ENCODE measurements at places on chromosomes 2 and 18.

- no peak for DNase-seq
Observed at GRCh38 chr2:210162466-210163124, 8.6 kb downstream of the KANSL1L start.

DNA sequence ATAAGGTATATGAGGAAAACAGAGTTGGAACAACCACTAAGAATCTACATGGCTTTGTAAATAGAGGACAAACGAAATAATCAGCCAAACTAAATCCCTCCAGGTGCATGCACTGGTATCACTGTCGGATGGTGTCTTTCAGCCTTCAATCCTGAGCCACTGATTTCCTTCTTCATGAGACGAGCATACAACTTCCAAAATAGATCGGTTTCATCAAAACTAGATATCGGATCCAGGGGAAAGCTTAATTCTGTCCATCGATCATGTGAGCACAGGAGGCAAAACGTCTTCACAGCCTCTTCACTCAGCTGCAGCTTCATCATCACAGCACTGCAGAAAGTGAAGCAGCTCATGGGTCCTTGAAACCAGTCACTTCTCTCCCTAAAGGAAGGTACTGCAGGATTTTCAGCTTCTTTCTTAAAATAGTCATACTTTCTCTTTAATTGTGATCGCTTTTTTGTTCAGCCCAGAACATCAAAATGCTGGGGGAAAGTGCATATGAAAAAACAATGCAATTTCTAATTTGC is 80.5 kb downstream of the DTNB start:
- DNase-seq, result no peak

GRCh38 chr2:105144152-105144940 is 97.2 kb upstream of the GPR45 start:
- no peak for DNase-seq

- DNase-seq, result no peak
Observed at GRCh38 chr2:231539991-231540390, 9.7 kb upstream of the NMUR1 start.

DNA sequence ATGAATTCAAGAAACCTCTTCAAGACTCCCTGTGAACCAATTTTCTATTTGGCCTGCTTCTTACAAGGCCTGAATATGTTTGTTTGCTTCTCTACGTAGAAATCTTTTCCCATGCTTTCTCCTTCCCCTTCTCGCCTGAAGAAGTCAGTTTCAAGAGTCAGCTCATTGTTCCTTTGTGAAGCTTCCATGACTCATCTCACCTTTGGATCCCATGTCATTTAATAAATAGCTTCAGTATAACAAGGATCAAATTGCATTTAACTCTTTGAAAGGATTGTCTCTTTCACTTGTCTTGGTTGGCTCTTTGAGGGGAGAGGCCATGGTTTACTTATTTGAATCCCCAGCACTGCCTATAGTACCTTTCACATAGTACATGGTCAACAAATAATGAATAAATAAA is 28.4 kb downstream of the CPS1 start:
- DNase-seq, result no peak

- no peak for DNase-seq
Observed at GRCh38 chr2:175575346-175576258, 394.1 kb upstream of the ATP5MC3 start.

DNA sequence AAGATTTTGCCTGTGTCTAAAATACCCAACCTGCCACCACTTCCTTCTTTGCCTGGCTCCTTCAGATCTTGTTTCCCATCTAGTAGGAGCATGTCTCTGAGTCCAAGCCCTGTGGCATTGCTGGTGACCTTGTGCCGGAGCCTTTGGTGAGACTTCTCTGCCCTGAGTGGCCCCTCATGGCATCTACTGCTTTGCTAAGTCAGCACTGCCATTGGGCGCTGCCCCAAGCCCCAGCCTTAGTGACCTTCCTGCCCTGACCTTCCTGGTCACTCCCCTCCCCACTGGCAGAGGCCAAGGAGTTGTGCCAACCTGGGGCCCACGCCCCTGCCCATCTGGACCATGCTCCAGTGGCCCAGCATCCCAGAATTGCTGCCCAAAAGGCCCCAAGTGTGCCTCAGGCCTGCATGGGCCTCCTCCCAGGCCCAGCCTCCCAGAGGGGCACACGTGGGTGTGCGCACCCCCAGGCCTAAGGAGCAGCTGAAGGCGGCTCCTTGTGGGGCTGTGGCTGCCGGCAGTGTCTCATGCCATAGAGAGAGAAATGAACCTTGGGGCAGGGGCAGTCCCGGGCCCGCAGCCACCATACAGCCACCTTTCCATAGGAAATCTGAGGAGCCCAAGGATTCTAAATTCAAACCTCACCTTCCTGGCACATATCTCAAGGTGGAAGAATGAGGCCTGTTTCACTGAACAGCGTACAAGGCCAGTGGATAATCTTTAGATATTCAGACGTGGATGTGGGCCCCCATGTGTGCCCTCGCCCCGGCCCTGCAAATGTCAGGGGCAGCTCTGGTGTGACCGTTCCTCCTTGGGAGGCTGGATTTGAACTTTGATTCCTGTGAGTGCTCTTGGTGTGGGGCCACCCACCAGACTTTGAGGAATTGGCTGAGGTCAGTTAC is 100.2 kb upstream of the SLC66A3 start:
- DNase-seq, result no peak
